ENCODE measurements at places on chromosomes 11 and 22. TPM values are rescaled to one million over a fixed set of nuclear protein-coding genes. Genes with fewer than 3 reads are reported as not detected.

The KCNJ4 gene
- not detected for polyA plus RNA-seq

The GRAP2 gene
- polyA plus RNA-seq = 0.82 TPM

The MYBPC3 gene
- polyA plus RNA-seq = 0.08 TPM

The TRPT1 gene
- 61.1 TPM for polyA plus RNA-seq

The FXYD2 gene
- polyA plus RNA-seq = 1.0 TPM

The TSSK2 gene
- 0.06 TPM for polyA plus RNA-seq

The PANX3 gene
- polyA plus RNA-seq = not detected

Measured in esophagus (tissue), 2 donors.